Activated CD8-positive, alpha-beta memory T cell treated with anti-CD3 and anti-CD28 coated beads, Interleukin-2, amount 10 ng/mL, durations not matched to agents 7 days and 5 days (primary cell): ENCODE measurements at places on chromosomes 6 and 20. TPM values are rescaled to one million over a fixed set of nuclear protein-coding genes. Genes with fewer than 3 reads are reported as not detected.

Gene ZFP57
- total RNA-seq = 14.1 TPM

Gene HLA-DRB5
- total RNA-seq = 5.3 TPM

Gene TINAG
- not detected for total RNA-seq

Gene C6orf58
- total RNA-seq = not detected

Gene GRIK2
- not detected for total RNA-seq

Gene RAB32
- 0.32 TPM for total RNA-seq

Gene TAAR5
- total RNA-seq = not detected

Gene SIRPD
- 0.19 TPM for total RNA-seq

Gene LRP11
- 3.1 TPM for total RNA-seq

Gene CLIC5
- 7.3 TPM for total RNA-seq

Gene CPNE5
- total RNA-seq = 0.79 TPM

Gene ALDH5A1
- 3.7 TPM for total RNA-seq

Gene TCP11
- not detected for total RNA-seq

Gene FOXS1
- not detected for total RNA-seq
